ENCODE measurements at places on chromosomes 5 and 9.
A peak's percentile ranks its signal among the peaks of the same experiment; 100 is the strongest.

- DNase-seq: no peak
Observed at GRCh38 chr5:8557728-8558127, 688.8 kb downstream of the MTRR start.

DNA sequence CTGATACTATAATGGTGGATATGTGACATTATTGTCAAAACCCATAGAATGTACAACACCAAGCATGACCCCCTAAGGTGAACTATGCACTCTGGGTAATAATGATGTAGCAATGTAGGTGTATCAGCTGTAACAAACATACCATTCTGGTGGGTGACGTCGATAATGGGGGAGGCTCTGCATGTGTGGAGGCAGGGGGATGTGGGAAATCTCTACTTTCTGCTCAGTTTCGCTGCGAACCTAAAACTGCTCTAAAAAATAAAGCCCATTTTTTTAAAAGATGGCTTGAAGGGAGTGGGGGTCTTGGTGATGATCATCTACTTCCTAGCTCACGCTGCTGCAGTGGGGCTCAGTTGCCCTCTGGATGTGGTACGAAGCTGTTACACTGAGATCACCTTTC lies 51.1 kb downstream of the RASGEF1C start:
- no peak for DNase-seq

DNA sequence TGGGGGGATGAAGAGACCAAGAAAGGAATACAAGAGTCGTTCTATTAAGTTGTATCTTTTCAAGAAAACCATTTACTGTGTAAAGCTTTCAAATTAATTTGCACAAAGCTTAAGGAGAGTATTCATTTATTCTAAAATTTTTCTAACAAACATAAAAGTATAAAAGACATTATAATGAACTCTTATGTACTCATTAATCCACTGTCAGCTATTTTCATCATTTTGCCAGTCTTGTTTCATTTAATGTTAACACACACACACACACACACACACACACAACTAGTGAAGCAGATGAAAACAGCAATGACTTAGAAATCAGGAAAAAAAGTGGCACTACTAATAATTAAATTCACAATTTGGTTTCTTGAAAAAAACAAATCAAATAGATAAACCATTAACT lies 176.7 kb downstream of the TLE1 start:
- no peak for DNase-seq

- DNase-seq: no peak
Observed at GRCh38 chr9:131246618-131247017, 29.7 kb downstream of the FAM78A start.

DNA sequence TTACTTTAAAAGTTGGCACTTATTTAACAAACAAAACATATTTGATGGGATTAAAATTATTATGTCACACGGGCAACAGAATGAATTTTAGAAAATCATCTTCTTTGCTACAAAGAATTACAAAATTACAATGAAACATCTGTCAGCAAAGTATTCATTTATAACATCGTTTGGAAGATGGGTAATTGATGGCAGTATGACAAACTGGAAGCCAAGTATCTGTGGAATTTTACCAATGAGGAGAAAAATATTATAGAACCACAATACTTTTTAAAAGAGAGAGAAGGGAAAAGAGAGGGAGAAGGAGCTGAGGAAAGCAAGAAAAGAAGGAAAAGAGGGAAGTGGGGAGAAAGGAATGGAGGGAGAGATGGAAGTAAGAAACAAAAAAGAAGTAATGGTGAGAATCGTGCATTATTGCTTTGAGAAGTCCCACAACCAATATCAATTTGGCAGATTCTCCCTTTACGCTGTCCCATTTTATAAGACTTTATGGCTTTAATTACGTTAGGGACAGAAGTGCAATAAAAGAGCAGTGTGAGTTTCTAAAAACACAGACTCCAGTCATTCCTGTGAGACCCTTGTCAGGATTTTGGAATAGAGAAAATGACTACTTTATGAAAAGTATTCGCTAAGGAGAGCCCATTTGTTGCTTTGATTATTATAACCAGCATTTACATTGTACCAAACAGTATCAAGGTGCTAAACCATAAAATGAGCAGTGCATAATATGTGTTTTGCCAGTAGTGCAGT lies 76.7 kb downstream of the LURAP1L start:
- no peak for DNase-seq

DNA sequence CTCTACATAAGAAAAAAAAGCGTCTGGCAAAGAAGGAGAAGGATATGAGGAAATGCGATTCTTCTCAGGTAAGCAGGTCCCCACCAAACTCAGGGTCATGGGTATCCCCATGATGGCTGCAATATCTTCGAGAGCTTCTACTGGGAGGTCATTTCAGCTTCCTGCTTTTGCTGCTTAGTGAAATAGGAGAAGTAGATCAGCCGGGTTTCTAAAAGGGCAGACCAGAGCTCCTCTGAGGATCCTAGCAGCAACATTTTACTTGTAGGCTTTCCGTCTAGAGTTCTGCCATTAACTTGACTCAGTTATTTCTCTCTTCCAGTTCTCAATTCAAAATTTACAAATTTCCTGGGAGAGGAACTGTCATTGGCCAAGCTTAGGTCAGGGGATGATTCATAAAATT lies 134.7 kb downstream of the DPYSL3 start:
- no peak for DNase-seq

DNA sequence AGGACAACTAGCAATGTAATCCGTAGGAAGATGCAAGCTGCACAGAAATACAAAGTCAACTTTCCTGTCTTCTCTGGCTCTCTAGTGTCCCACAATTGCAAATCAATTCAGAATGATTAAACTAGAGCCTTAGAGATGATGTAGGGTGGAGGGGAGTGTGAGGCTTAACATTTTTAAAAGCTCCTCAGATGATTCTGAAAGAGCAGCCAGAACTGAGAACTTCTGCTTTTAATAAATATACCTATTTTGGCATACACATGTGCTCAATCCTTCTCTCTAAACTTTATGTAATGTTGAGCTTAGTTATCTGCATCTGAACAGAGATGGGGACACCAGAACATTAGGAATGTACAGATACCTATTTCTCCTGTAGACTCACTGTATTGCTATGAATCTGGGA lies 139.9 kb upstream of the APC start:
- DNase-seq: no peak

GRCh38 chr5:104635227-104635626 lies 1072.6 kb upstream of the NUDT12 start:
- DNase-seq: peak; percentile 53

GRCh38 chr5:14147210-14147609 lies 4.1 kb downstream of the TRIO start:
- DNase-seq: no peak

- no peak for DNase-seq
Observed at GRCh38 chr5:105503950-105504349, 1941.4 kb upstream of the NUDT12 start.

GRCh38 chr5:78555870-78556269 lies 92.7 kb downstream of the LHFPL2 start:
- no peak for DNase-seq

DNA sequence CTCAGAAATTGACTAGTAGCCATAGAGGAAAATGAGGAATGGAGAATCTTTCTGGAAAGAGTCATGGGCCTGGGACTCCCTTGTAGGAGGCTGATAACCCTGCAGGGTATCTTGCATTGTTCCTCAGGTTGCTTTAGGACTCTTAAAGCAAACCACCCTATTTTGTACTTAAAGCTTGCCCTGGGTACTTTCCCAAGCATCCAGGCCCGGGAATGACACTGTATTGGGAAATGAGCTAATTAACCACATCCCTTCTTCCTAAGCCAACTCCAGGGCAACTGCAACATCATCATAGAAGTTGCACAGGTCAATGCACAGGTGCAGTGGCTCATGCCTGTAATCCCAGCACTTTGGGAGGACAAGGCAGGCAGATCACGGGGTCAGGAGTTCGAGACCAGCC lies 55.9 kb downstream of the UGCG start:
- DNase-seq: no peak

DNA sequence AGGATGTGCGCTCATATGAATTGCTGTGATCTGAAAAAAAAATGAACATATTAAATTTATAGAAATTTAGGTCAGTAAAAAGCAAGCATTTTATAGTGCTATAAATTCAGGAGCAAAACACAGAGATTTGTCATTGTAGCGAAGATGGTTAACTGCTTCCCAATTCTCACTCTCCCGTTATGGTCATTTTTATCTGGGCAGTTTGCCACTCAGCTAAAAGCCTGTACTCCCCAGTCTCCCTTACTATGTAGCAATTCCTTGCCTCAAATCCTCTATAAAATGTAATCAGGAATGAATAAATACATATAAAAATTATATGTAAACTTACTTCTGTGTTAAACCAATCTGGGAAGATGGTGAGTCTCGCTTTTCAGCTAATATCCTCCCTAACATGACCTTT lies 471.5 kb downstream of the HINT1 start:
- no peak for DNase-seq

- no peak for DNase-seq
Observed at GRCh38 chr9:108783326-108783725, 72.5 kb downstream of the ACTL7B start.

DNA sequence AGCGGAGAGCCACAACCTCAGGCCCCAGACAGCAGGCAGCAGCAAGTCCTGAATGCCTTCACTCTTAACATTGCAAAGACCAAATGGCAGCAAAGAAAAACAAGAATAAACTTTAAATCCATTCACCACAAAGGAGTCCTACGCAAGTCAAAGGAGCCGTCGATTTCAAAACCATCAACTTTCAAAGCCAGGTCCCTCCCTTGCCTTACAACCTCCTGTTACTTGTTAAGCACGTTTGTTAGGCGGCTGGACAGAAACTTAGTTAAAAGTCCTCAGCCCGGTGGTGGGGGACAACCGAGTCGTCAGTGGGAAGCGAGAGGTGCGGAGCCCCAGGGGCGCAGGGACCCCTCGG lies 938 bp downstream of the LPAR1 start:
- peak; percentile 38 for DNase-seq

DNA sequence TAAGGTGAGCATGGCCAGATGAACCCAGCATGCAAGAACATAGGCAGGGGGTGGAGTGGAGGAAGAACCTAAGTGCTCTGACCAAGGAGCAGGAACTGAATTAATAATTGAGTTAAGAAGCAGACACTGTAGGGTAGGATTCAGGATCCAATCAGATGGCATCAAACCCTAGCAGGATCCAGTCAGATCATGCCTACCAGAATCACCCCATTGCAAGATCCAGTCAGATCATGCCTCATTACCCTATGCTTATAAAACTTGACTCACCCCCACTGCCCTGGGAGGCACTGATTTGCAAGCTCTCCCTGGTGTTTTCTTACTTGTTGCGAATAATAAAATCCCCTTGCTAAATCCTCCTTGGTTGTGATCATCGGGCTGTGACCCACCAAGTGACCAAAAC lies 19.7 kb downstream of the TUSC1 start:
- DNase-seq: no peak

GRCh38 chr5:59746241-59746765 lies 147.2 kb downstream of the PDE4D start:
- DNase-seq: peak; percentile 3

- DNase-seq: no peak
Observed at GRCh38 chr5:180649297-180650039, at the start of gene FLT4. FLT4 (minus strand) TSS chr5:180649600; CDS start chr5:180649545, 55 bp downstream.

DNA sequence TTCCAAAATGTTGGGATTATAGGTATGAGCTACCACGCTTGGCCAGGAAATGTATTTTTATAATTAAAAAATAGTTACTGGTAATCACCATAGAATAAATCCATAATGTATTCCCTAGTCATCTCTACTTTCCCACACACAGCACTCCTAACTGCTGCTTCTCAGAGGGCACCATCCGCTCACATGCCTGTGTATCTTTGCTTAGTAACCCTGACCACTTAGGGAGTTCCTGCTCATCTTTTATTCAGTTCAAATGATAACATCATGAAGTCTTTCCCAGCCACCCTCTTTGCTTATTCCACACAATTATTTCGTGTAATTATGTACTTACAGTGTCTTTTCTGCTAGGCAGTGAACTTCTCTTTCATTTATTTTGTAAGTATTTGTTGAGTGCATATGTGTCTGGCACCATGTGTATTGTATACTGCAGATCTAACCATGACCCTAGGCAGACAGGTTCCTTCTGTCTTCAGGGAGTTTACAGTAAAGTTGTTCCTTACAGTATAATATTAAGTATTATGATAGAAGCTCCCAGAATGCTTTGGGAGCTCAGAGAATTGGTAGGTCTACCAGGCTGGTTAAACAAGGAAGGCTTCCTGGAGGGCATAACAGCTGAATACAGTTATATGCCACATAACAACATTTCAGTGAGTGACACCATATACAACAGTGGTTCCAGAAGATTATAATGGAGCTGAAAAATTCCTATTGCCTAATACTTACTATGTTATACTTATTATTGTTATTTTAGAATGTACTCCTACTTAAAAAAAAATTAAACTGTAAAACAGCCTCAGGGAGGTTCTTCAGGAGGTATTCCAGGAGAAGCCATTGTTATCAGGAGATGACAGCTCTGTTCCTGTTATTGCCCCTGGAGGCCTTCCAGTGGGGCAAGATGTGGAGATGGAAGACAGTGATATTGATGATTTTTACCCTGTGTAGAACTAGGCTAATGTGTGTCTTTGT lies 39.2 kb downstream of the DCAF10 start:
- no peak for DNase-seq

DNA sequence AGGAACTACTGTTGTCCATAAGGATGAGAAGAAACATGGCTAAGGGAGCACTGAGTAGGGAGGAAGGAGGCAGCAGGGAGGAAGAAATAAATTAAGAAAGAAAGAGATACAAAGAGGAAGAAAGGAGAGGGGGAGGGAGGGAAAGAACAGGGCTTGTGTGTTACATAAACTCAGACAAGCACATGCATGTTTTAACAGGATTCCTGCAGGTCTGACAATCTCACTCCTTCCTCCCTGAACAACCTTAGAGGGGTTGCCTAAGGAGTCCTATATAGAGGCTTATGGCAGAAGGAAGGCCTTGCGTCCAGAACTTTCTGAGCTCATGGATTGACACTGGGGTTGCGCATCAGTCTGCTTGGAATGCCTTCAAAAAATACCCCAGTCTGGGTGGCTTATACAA lies 4.2 kb upstream of the KCNIP1 start:
- no peak for DNase-seq

DNA sequence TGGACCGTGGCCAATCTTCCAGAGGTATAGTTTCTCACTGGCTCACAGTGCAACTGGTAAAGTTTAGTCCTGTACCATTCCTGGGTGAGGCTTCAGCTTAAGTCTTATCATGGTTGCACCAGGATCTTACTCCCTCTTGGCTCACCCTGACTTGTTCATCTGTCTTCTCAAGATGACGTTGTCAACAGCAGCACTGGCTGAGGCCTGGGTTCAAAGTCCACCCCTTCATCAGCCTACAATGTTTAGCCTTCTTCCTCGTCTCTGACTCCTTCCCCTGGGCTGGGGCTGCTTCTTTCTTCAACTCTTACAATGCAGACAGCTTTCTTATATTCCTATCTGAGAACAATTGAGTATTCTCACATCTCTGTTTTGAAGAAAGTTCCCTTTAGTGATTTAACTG lies 311.1 kb upstream of the CLINT1 start:
- peak; percentile 19 for DNase-seq

DNA sequence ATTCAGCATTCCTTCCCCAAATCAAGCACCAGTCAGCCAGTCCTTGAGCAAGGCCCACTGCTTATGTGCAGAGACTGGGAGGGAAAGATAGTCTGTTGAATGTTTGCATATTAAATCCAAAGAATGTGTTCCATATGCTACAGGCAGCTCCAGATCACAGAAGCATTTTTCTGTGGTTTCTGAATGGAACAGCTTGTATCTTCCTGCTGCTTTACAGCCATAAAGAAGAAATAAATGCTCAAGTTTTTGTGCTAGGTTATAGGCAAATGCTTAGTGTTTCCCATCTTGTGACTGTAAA lies 310.3 kb downstream of the TRIM36 start:
- no peak for DNase-seq

Data from DMS53 (cell line).